Pulmonary artery endothelial cell (primary cell): ENCODE measurements at places on chromosomes 12 and 14. TPM values are rescaled to one million over a fixed set of nuclear protein-coding genes. Genes with fewer than 3 reads are reported as not detected.

Gene AGAP2
- total RNA-seq, result 0.07 and 0.11 TPM in 2 replicates

Gene CLEC6A
- not detected in 2 replicates for total RNA-seq

Gene RNASE7
- not detected in 2 replicates for total RNA-seq

Gene PKP2
- total RNA-seq, result 2.4 and 13.8 TPM in 2 replicates

Gene GLT1D1
- total RNA-seq, result not detected in 2 replicates

Gene PAWR
- 99.3 and 123 TPM in 2 replicates for total RNA-seq

Gene GLI1
- total RNA-seq, result 0.04 and 0.07 TPM in 2 replicates

Gene KCNK13
- total RNA-seq, result 0.04 TPM in 1 of 2 replicates, not detected in the other

Gene DMAC2L
- 4.3 and 5.8 TPM in 2 replicates for total RNA-seq

Gene HELB
- 0.79 and 3.8 TPM in 2 replicates for total RNA-seq

Gene NKX2-1
- total RNA-seq, result not detected in 2 replicates

Gene ZNF219
- 3.9 and 4.2 TPM in 2 replicates for total RNA-seq

Gene OAS1
- 8.1 and 14.2 TPM in 2 replicates for total RNA-seq

Gene DCAF11
- 50.1 and 61.2 TPM in 2 replicates for total RNA-seq

Gene ASCL1
- total RNA-seq, result not detected in 2 replicates

Gene RNASE3
- not detected in 2 replicates for total RNA-seq

Gene MANSC4
- not detected in 2 replicates for total RNA-seq

Gene INSM2
- not detected in 2 replicates for total RNA-seq

Gene DDX47
- total RNA-seq, result 66.1 and 90.0 TPM in 2 replicates

Gene TSHR
- not detected in 2 replicates for total RNA-seq

Gene PYGL
- 75.7 and 134 TPM in 2 replicates for total RNA-seq

Gene LRRC10
- total RNA-seq, result not detected in 2 replicates

Gene TEAD4
- 26.2 and 29.1 TPM in 2 replicates for total RNA-seq

Gene LBHD2
- not detected in 2 replicates for total RNA-seq

Gene REP15
- total RNA-seq, result 1.3 and 3.0 TPM in 2 replicates

Gene B4GALNT1
- 0.07 and 0.35 TPM in 2 replicates for total RNA-seq
